ENCODE measurements at places on chromosomes 7 and 10.

GRCh38 chr7:96297876-96298275 is 24.0 kb downstream of the SLC25A13 start:
- DNase-seq, result no peak

DNA sequence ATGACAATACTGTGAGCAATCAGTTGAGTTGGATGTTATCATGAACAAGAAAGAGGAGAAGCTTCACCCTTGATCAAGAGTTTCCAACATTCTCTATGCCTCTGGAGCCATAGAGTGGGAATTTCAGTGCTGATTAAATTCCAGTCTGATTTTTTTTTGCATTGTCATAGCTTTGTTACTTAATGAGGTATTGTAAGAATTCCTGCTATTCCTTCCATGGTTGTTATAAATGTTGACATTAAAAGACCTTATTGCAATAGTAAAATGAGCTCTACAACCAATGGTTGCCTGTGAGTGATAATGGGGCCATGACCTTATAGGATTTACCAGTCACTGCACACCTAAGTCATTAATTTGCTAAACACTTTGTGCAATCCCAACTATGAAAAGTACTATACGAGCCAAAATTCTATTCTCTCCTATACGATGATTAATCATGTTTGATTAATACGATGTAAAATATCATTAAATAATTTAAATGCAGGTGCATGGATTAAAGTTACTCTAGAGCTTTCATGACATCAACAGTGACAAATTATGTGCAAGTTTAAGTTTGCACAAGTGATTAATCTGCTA is 353.2 kb upstream of the KLF6 start:
- DNase-seq, result no peak

- no peak for DNase-seq
Observed at GRCh38 chr7:90843472-90843871, 247.4 kb downstream of the CDK14 start.

DNA sequence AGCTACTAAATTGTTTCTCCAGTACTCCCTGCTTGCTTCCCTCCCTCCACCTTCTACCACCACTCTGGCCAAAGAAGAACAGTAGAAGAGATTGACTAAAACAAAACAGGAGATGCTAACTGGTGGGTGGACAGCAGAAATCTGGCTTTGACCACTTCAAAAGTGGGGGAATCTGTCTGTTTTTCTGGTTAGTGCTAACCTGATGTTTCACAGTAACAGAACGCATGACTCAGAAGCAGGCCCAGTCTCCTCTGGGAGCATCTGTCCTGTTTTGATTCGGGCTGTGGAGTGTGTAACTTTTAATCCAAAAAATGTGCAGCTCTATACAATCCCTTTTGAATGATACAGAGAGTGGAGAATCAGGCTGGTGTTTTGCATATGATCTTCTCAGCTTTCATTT is 32.7 kb upstream of the ZNF438 start:
- no peak for DNase-seq

DNA sequence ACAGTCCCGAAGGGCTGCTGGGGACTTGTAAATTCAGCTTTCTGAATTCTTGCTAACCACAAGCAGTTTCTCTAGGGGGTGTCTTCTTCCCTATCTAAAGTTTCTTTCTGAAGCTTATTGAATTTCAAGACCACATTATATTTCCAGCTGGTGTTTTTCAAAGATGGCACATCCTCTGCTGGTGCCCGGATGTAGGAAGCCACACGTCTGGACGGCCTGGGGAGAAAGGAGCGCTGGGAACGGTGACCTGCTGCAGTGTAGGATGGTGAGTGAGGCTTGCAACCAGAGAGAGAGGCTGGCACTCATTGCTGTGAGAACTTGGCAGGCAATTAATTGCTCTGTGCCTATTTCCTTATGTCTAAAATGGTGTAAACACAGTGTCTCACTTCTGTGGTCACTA is 776.4 kb downstream of the TYW1 start:
- DNase-seq, result no peak

DNA sequence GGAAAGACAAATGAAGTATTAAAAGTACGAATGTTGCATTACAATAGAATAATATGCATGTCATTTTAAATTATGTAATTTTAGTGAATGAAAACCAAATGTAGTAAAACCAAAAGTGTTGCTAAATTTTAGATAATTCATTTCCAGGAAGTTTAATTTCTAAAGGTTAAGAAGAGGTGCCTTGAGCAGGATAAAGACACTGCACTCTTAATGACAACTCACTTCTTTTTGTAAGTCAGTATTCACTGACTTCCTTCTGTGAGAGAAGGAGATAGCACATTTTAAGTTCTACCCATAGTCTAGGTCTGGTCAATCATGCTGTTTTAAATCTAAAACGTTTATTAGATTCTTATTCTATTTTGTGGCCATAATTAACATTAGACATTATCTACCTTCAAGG is 160.2 kb downstream of the CRPPA start:
- DNase-seq, result no peak

DNA sequence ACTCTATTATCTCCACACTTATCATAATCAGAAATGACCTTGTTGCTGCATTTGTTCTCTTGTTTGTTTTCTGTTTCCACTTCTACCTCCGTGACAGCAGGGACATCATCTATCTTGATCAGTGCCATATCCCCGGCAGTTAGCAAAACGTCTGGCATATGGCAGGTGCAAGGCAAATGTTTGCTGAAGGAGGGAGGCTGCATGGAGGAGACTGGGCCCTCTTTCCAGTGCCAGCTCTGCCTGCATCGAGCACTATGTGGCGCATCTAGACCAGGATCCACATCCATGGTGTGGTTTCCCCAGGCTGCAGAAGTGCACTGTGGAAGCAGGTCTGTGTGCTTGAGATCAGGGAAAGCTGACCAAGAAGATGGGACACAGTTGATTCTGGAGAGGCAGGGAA is 181.2 kb downstream of the KCNMA1 start:
- DNase-seq, result no peak

- no peak for DNase-seq
Observed at GRCh38 chr10:101000915-101001658, 1.5 kb downstream of the LZTS2 start.

DNA sequence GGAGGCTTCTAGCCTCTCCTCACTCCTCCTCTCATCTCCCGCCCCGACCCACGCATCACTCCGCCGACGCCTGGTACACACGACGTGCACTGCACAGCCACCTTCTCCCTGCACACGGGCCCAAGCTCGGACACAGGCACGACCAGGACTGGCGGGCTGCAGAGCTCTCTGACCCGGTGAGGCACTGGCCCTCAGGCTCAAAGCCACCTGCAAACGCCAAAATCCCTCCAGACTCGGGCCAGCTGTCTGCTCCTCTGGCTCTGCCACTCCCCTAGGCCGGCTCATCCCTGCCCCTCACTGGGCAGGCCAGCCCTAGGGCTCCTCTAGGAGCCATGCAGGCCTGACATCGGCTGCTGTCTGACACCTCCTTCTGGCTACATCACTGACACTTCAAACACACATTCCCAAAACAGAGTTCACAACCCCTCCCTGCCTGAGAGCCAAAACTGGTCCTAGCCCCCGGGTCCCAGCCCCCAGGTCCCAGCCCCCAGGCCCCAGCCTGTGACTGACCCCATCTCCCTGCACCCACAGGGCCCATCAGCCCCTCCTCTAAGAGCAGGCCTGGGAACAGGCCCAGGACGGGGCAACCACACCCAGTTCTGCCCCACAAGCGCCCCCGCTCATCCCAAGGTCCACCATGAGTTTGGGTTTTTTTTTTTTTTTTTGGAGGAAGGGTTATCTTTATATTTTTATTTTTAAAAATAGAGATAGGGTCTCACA is 35.1 kb downstream of the MAD1L1 start:
- no peak for DNase-seq

GRCh38 chr10:30747633-30748032 is 118.1 kb upstream of the LYZL2 start:
- DNase-seq, result no peak

DNA sequence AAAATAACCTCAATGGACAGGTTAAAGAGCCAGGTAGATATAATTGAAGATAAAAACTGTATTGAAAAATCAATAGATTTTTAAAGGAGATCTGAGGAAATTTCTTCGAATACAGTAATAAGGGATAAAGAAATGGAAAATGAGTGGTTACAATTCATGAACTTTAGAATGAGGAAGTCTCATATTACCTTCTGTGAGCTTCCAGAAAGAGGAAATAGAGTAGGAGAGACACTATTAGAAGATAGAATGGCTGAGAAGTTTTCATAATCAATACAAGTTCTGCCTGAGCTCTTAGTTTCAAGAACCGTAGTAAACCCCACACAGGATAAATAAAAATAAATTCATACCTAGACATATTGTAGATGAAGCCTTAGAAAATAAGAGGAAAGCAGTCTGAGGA is 11.5 kb downstream of the SDK1 start:
- no peak for DNase-seq

DNA sequence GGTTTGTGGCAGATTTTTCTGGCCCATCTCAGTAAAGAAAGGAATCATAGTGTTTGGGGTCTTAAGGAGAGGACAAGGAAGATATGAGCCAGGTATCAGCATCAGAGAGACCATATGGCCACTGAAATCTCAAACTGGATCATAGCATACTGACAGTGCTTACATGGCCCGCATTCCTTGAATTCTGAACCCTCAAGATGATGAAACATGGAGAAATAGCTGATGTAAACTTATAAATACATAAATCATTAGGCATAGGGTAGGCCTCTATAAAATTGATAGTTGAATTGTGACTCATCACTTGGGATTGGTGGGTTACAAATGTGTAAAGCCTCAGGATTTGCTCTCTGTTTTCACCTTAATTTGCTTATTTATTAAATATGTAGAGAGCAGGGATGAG is 688.5 kb downstream of the CNTNAP2 start:
- no peak for DNase-seq

- DNase-seq, result no peak
Observed at GRCh38 chr10:24502006-24502405, 221.7 kb downstream of the ARHGAP21 start.

DNA sequence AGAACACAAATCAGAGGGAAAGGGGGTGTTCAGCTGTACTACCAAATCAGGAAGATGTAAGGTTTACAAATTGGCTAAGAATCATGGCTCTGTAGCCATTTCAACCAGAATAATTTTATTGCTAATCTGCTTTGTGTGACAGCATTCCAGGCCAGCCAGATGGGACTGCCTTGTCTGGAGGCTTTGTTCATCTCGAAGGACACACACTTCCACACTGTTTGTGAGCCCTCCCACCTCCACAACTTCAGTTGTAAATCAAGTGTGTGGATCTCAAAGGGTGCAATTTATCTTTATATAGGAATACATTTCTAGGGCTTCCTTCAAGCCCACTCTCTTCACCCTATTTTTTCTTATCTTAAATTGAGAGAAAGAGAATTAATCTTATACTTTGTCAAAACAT is 6.9 kb upstream of the OIT3 start:
- no peak for DNase-seq

DNA sequence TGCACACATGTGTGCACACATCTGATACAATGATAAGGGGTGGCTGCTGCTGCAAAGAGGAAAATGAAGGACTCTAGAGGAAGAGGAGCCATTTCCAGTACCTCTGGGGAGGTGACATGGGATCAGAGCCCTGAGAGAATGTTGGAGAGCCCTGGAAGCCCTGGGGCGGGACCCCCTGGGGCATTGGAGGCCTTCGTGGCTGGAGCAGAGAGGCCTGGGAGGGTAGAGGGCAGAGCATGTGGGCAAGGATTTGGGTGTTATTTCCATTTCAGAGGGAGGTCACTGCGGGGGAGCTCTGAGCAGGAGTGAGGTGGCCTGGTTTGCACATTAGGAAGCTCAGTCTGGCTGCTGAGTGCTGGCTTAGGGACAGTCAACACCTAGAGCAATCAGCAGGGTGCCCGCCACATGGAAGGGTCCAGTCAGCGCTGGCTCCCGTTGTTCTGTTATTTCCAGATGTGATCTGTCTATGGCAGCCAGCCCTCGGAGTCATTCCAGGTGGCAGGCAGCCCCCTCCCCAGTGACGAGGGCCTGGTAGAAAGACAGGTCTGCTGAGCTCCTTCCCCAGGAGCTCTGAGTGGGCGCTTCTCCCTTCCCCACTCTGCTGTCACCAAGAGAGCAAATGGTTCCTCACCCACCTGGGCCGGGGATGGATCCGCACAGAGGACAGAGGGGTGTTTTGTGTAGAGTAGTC is 24.1 kb upstream of the BTBD16 start:
- DNase-seq, result no peak

DNA sequence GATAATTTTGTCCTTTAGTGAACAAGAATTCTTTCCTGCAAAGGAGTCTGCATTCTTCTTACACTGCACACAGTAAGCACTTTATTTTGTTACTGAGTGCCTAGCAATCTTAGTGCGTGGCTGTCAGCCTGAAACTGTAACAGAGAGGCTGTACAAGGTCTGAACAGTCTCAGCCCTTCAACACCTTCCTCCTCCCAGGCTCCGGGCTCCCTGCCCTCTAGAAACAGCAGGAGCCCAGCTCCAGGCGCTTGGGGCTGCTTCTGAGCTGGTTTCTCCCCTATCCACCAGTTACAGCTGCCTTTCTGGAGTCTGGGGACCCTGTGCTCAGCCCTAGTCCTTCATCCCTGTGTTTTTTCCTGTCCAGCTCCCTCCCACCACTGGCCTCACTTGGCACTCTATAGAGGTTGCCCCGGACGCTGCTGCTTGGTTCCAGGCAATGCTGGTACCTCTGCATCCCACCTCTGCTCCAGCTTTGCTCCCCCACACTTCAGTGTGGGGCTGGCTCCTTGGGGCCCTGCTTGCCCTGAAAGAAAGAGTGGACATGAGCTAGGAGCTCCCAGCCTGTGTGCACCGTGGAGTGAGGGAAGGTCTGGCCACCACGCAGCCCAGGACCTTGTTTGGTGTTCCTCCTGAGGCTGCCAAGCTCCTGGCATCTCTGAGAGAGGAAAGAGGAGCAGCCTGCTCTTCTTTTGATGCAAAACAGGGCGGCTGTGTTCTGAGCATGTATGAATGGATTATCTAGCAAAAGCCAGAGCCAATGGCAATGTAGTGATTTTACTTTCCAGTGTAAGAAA is 251.2 kb upstream of the GRB10 start:
- DNase-seq, result no peak

GRCh38 chr10:80672613-80673012 is 134.9 kb downstream of the SH2D4B start:
- no peak for DNase-seq

- no peak for DNase-seq
Observed at GRCh38 chr10:74047871-74048270, 50.0 kb downstream of the VCL start.

- no peak for DNase-seq
Observed at GRCh38 chr7:159142199-159142598, 2.5 kb downstream of the VIPR2 start.

DNA sequence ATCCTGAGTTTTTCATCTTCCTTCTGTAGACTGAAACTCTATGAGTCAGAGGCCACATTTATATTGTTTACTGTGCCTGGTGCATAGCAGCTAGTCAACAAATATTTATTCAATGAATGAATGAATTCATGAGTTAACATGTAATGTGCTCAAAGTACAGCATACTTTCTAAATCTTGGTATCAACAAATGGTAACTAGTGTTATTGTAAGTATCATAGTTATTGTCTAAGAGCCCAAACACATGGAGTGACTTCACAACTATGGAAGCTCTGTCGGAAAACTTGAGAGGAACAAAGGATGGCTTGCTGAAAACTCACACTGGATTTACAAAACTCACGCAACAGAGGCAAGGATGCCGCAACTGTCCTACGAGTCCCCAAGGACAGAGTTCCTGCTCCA is 35.9 kb downstream of the DENND2A start:
- no peak for DNase-seq
